LHCN-M2 (cell line): ENCODE measurements at places on chromosomes 11 and 22. TPM values are rescaled to one million over a fixed set of nuclear protein-coding genes. Genes with fewer than 3 reads are reported as not detected.

The RFPL2 gene
- not detected in 2 replicates for total RNA-seq

The KCNJ1 gene
- total RNA-seq = not detected in 2 replicates

The EPS8L2 gene
- 10.9 and 16.9 TPM in 2 replicates for total RNA-seq

The MMP1 gene
- 0.17 TPM in 1 of 2 replicates, not detected in the other for total RNA-seq

The GSTT2B gene
- 1.5 and 3.0 TPM in 2 replicates for total RNA-seq

The ANKK1 gene
- total RNA-seq = not detected in 2 replicates

The MYO18B gene
- total RNA-seq = 10.7 and 18.8 TPM in 2 replicates

The ADM gene
- total RNA-seq = 160 and 164 TPM in 2 replicates

The FIBIN gene
- total RNA-seq = 0.45 and 0.98 TPM in 2 replicates

DNA sequence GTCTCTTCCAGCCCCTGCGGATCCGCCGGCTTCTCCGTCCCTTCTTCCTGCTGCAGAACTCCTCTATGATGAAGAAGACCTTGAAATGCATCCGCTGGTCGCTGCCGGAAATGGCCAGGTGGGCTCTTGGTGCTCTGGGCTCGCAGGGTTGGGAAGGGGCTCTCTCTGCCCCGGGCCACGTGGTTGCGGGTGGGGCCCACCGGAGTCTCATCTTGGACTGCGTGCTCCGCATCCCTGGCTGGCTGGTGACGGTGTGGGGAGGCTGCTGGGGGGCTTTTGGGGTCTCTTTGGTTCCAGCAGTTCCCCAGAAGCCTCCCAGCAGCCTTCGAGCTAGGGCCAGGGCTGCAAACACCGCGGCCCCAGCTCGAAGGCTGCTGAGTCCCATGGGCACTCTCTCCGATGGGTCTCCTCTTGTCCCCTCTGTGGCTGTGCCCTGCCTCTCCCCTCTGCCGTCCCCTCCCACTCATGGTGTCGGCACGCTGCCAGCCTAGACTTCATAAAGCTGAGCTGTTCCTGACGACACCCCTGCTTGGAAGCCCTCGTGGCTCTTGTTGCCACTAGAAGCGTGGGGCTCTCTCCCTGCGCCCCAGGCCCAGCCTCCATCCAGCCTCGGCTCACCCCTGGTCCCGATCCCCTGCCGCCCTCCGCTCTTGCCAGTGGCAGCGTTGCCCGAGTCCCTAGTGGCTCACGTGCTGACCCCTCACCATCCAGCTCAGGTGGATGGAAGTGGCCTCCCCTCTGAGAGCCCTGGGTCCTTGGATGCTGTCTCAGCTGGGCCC, 14.3 kb downstream of the TPCN2 start:
- DNase-seq = no peak

- DNase-seq = no peak
These were observed 1.9 kb upstream of the EMID1 start for GRCh38 chr22:29203488-29204454.

- peak; percentile 49 for DNase-seq
These were observed 180.9 kb downstream of the KIF18A start for GRCh38 chr11:27926981-27927481.

DNA sequence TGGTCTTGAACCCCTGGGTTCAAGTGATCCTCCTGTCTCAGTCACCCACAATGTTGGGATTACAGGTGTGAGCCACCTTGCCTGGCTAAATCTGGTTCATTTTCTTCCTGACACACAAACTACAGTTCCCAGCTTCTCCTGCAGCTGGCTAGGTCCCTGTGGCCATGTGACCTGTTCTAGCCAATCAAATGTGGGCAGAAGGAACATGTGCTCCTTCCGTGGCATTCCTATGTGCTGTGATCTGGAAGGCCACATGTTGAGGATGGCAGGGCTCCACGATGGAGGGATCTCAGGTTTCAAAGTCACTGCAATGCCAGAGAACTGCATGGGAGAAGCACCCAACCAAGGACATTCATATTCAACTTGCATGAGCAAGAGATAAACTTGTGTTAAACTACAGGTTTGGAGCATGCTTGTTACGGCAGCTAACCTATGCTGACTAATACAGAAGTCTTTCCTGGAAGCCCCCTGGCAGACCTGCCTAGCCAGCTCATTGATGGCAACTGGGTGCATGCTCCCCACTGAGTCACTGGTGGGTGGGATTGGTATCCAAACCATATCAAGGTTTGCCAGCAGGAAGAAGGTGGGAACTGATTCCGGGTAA, 86.0 kb downstream of the RPS6KA4 start:
- peak; percentile 32 for DNase-seq

DNA sequence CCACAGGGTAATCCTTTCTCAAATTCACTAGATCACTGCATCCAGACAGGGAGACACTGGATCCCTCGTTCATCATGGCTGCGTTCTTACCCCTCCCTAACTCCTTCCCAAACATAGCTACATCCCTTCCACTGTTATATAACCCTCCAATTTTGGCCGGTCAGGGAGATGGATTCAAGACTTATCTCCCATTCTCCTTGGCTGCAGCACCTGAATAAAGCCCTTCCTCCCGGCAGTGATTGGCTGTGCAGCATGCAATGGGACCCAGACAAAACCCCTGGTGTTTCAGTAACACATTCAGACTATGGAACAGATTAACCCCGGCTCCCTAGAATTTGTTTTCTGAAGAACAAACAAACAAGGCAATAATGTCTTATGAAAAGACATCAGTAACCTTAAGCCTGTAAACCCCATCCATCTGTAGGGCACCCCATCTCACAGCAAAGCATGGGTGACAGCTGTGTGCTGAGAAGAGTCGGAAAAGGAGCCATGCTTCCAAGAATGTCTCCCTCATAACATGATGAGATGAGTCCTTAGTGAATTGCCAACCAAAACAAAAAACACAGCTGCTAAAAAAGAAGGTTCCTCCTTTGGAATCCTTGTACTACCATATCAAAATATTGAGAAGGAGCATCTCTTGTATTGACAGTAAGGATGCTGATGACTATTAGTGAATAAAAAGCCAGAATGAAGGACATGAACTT, 5.0 kb downstream of the MIF start:
- peak; percentile 64 for DNase-seq

DNA sequence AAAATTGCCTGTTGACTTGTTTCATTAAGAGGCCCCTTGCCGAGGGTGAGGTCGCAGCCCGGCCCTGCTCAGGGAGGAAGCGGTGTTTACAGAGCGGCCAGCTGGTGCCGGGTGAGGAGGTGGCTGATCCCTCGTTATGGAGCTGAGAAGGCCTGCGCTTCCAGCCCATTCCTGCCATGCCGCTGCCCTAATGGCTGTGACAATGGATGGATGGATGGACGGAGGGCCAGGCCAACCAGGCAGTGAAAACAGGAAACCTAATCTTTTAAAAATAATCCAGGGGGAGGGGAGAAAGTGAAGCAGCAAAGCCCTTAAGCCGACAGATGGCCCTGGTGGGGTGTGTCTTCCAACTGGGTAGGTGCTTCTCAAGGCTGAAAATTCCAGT, 38.5 kb downstream of the BCR start:
- DNase-seq = peak; percentile 64

DNA sequence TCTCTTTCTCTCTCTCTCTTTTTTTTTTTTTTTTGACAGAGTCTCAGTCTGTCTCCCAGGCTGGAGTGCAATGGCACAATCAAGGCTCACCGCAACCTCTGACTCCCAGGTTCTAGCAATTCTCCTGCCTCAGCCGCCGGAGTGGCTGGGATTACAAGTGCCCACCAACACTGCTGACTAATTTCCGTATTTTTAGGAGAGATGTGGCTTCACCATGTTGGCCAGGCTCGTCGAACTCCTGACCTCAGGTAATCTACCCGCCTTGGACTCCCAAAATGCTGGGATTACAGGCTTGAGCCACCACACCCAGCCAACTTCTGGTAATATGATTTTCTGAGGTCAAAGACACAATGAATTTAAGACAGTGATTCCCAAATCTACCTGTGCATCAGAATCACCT, 659.8 kb upstream of the CCDC90B start:
- DNase-seq = no peak

- peak; percentile 41 for DNase-seq
These were observed 12.9 kb downstream of the TRIM29 start for GRCh38 chr11:120125024-120125423.

GRCh38 chr22:42313804-42314581, 43.5 kb upstream of the TCF20 start:
- peak; percentile 69 for DNase-seq
